Effector CD8-positive, alpha-beta T cell (primary cell): ENCODE measurements at places on chromosomes 13 and 19.

- peak; percentile 23 for DNase-seq
Measured at GRCh38 chr19:3132971-3133792, 2.7 kb upstream of the GNA15 start.

GRCh38 chr13:98155475-98156109 lies 12.7 kb downstream of the FARP1 start:
- no peak for DNase-seq

DNA sequence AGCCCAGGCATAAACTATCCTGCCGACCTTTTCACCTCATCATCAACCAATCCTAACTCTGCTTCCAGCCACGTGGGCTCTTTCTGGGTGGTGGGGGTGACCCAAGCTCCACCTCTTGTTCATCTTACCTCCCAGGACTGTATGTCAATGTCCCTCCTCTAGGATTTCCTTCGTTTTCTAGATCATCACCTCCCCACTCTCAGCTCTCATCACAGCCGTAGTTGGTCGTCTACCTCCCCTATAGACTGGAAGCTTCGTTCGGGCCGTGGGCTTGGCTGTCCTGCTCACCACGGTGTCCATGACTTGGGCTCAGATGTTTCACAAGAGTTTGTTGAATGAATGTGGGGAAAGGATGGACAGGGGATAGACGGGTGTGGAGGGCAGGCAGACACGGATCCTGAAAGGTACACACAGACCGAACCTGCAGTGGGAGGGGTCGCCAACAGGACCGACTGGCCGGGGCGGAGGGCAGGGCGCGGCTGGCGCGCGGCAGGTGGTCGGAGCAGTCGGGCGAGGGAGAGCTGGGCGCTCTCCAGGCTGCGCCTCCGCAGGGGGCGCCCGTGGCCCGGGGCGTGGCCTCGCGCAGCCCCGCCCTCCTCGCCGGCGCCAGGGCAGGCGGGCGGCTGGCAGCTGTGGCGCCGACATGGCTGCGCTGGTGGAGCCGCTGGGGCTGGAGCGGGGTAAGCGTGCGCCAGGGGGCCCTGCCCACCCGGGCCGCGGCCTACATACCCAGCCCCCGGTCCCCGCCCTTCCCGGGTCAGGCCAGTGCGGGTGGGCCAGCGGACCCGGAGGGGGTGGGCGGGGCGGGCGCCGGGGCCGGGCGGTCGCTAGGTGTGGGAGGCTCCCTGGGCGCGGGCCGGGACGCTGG lies at the start of gene LIN7B:
TSS of gene LIN7B (plus strand) at position 609 of the 868 bp plus-strand sequence. CDS start at position 644, 35 bp downstream.
- DNase-seq, result peak; percentile 62

DNA sequence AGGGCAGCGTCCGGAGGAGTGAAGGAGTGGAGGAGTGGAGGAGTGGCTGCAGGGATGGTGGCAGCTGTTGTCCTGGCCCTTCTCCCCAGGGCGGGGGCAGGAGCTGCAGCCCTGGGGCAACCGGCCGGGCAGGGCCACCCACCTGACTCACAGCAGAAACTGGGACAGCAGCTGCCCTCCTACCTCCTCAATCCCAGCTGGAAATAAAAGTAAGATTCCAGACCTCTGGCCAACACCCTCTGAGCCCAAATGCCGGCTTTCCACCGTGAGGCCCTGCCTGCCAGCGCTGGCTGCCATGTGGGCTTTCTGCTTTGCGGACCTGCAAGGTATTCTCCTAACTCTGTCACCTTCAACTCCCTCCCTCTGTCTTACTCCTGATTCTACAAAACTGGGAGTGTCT lies 3.3 kb upstream of the CLPP start:
- no peak for DNase-seq

- no peak for DNase-seq
Measured at GRCh38 chr13:97113231-97114001, 108.7 kb upstream of the MBNL2 start.

- no peak for DNase-seq
Measured at GRCh38 chr13:75495938-75496337, 14.0 kb upstream of the TBC1D4 start.

DNA sequence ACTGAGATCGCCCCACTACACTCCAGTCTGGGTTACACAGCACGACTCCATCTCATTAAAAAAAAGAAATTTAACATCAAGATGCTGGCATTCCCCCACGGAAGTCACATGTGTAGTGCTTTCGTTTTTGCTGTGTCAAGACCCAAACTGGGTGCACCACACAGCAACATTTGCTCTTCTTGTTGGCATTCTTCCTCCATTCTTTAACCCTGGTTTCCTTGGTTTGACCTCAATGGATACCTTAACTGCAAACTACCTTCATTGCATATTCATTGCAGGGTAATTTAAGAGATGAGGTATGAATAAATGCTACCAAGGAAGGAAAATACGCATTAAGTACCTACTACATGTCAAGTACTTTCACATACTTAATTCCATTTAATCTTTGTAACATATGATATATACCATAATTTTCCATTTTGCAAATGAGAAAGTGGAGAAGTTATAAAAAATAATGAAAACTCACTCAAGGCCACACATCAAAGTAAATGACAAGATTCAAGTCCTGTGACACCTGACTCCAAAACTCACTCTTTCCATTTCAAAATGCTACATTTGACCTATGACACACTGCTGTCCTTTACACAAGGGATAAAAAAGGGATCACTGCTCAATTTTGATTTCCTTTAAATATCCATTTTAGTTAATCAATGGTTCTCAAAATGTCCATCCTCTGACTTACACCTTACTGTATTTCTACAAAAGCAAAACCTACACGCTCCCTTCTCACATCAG lies 59.2 kb downstream of the STK24 start:
- no peak for DNase-seq

DNA sequence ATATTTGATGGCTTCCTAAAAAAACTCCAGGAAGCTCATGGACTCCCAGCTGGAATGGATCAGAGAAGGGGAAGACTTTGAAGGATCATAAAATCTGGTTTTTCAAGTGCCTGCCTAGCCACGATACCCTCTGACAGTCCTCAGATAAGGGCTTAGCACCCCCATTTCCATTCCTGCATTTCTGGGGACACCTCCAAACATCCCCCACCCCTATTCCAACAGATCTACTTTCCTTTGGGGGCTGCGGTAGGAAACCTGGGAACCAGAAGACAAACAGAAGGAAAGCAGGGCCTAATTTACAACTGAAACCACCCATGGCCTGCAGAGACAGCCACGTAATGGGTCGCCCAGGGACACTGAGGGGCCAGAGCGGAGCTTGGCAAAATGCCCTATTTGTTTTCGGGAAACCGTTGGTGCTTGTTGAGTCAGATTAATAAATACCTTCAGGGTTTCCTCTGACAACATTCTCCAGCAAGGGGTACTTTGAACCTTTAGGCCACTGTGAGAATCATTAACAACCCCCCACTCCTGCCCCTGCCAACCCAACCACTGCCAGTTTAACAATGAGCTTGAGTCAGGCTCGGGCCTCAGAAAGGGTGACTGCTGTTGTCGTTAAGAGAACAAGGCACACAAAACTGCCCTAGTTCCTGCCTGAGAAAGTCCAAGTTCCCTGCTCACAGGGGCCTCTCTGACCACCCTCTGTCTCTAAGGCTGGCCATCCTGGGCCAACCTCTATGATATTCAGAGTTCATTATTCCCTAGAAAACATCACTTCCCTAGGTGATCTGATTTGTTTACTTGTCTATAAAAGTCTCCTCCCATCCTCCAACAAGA lies 23.5 kb downstream of the RHPN2 start:
- no peak for DNase-seq

DNA sequence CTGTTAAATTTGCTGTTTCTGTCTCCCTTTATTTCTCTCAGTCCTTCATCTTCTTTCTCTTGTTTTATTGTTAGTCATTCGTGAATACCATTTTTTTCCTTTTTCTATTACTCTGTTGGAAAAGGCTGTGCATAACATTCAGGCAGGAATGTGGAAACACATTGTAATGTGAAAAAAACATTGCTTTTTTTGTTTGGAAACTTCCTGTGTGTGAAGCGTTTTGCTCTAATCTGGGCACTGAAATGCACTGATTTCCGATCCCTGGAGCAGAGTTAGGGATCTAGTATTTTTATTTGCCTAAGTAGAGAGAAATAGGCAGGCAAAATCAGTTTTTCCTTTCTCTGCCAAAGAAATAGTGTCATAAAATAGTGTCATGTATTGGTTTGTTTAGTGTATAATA lies 155.5 kb downstream of the PCCA start:
- DNase-seq, result no peak

DNA sequence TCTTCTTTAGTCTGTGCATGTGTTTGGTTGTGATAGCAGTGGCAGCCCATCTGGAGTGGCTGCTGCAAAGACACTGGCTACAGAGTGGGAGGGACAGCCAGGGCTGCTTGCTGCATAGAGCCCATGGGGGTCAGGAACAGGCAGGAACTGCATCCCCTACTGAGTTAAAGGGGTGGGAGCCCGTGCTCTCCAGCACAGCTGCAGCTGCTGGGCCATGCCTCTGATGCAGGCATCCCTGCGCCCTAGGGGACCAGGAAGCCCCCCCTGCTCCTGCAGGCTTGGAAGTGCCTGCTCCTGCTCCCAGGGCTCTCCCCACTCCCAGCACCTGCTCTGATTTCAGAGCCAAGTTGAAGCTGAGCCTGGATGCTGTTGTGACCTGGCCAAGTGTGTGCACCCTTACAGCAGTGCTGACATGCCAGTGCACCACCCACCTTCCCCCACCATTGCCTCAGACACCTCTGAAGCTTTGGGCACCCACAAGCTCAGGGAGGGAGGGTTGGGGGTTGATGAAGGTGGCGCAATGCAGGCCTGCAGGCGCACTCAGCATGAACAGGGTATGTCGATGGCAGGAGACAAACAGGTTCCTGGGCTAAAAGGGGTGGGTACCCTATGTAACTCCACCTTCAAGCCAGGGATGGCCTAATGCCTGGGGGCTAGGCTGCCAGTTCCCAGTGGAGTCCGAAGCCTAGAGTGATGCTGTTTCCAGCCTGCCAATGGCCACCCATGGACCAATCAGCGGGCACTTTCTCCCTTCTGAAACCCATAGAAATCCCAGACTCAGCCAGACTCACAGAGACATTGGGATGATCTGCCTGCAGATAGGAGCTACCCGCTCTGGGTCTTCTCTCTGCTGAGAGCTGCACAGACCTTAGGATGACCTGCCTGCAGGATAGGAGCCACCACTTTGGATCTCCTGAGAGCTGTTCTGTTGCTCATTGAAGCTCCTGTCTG lies 919.9 kb upstream of the MIR17HG start:
- DNase-seq, result no peak

DNA sequence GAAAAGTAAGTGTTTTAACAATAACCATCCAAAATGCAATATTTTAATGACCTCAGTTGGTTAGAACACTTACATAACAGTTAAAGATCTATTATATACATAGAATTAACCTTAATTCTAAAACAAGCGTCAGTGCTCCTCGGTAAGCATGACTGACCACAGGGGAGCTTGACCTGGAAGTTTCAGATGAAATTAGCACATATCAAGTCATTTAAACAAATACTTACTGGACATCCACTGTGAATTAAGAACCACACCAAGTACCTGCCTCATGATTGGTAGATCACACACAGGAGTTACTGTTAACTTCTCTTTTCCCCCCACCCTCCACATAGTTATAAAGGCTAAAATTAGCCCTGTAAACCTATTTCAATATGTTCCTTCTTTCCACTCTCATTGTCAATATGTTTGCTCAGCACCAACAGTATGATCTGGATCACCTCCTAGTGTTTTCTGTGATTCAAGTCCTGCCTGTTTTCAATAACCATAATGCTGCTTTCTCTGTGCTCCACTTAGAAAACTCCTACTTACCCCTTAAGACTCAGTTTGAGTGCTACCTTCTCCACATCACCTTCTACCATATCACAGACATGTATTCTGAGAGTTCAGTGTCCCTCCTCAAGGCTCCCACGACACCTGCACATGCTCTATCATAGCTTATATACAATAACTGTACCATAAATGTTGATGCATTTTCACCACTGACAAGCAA lies 209.0 kb downstream of the VWA8 start:
- no peak for DNase-seq

DNA sequence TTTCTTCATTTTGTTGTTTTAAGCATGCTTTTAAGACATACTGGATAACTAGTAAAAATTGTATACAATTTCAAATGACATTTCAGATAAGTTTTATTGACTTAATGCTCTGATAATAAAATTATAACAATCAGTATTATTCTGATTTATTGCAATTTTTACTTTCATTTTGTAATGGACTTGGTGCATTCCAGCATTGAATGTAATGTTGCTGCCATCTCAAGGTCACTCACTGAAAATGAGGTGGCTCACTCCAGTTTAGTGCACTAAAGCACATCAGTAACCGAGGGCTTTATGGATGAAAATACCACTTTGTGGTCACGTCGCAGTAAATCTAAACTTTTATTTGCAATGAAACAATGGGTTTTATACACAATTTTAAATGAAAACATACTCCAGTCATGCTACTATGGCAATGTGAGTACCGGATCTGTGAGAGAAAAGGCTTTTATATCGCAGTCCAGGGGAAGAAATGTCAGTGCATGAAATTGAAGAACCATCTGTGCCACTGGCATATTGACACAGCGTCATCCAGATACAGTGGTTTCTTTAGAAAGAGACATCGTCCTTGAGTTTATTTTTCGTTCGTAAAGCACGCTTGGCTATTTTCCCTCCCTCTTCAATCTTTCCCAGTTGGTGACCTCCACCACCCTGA lies 20.7 kb upstream of the ZNF507 start:
- DNase-seq, result no peak

DNA sequence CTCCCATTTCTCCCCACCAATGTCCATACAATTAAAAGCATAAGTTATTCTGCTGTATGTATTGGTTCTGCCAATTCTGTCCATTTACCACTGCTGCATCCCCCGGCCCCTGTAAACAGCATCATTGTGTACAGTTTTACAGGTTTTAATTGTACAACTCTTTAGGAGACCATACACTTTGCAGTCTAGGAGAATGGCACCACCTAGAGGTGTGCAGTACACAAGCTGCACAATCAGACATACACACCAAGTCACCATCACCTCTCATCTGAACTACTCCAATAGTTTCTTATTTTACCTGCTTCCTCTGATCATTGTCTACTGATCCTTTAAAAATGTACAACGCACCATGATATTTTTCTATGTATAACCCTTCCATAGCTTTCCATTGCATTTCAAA lies 855.9 kb upstream of the KLHL1 start:
- DNase-seq, result no peak

GRCh38 chr19:58586133-58586765 lies 13.1 kb upstream of the MZF1 start:
- no peak for DNase-seq
